ENCODE measurements at places on chromosomes 3 and 15. TPM values are rescaled to one million over a fixed set of nuclear protein-coding genes. Genes with fewer than 3 reads are reported as not detected.
A peak's percentile ranks its signal among the peaks of the same experiment; 100 is the strongest.

- no peak overlapping the region for H3K4me3 ChIP-seq
- no peak for DNase-seq
- H3K27ac ChIP-seq, result no peak overlapping the region
- H3K27me3 ChIP-seq, result peaks cover 7% of the 10 kb centered on the region
Observed at GRCh38 chr15:73889053-73889761, 15.8 kb downstream of the TBC1D21 start.

DNA sequence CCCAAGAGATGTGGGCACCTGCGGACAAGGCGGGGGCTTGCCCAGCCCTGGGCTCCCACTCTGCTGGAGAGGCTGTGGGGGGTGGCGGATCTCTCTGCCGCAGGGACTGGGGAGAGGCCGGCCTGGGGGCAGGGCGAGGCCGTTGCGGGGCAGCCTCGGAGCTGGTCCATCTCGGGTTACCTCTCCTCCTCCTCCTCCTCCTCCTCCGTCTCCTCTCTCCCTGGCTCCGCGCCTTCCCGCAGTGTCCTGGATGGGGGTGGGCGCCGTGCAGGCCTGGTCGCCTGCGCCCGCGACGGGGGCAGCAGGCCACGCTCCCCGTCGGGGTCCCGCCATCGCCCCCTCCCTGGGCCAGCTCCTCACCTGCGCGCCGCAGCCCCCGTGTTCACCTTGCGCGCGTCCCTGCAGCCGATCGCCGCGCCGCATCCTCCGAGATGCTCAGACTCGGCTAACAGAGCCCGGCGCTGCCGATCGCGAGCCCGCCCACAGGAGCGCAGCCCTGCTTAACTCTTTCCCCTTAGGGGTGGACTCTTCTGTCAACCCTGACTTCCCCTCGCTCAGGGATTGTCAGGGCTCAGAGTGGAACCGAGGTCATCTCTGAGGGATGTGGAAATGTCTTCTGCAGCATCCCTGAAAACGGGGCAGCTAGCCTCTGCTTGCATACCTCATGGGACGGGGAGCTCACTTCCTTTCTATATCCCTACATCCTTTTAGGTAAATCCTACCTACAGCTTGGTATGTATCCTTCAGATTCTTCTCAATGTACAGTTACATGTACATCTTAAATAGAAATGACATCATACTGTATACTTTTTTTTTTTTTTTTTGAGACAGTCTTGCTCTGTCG lies at the start of gene PRRT3:
PRRT3 (minus strand) TSS at position 447 of the 844 bp plus-strand sequence. CDS start 2,293 bp downstream, outside the sequence.
- no peaks in the 10 kb centered on the region for H3K27me3 ChIP-seq
- H3K27ac ChIP-seq, result no peak within 1 kb of the TSS
- peak; percentile 74 for DNase-seq
- H3K36me3 ChIP-seq, result peaks cover 9% of the 10 kb centered on the region
- peak within 1 kb of the TSS; percentile 77 for H3K4me3 ChIP-seq

DNA sequence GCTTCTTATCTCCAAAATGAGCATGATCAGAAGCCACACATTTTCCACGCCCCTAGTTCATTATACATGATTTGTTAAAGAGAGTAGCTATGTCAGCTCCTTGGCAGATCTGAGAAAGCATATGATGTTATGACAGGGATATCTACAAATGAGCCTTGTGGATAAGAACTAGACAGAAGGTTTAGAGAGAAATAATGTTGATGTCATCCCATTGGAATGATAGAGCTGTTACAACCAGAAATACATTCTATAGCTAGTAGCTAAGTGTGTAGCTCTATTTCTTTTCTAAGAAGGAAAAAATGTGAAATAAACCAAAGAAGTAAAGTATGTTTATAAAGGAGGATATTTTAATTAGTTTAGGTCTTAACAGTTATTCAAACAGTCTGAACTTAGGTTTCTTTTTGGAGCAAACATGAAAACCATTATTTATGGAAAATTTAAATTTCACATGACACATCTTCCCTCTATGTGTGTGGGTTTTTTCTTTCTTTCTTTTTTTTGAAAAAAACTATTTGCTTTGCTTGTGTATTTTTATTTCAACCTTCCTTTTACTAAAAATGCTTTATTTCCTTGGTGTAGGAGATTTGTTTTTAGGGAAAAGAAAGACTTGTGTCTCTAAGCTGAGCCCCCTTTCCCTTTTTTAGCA lies 167.7 kb downstream of the GHSR start:
- no peaks in the 10 kb centered on the region for H3K27me3 ChIP-seq
- H3K27ac ChIP-seq, result no peak overlapping the region

DNA sequence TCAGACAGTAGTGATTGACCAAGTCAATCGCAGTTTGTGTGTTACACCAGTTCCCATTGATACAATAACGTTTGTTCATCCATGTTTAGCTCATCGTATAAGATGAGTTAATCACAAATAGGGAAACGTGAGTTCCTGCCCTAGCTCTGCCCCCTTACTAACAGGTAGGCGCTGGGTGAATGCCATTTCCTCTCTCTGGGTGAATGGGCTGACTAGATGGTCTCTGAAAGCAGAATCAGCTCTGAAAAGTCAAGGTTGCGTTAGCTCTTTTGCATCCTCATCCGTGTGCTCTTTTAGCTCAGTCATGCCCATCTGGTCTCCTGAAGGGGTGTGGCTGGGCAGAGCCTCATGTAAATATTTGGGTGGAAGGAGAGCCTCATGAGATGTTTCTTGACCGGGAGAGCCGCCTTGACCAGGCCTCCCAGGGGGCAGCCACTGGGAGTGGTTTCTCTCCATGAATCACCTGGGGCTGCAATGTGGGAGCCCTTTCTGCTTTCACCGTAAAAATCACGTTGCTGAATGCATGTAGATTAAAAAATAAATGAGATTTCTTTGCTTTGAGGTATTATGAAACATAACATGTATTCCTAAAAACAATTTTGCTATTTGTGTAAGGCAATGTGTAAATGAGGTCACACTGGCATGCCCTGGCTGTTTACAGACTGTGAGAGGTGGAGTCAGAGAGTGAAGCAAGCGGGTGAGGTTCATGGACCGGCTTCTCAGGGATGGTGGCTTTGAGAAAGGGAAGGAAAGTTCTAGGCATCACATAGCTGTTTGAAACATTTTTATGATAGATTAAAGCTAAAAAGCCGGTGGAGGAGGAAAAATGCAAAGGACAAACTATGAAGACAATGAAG lies 108.4 kb upstream of the RASGRP1 start:
- H3K27me3 ChIP-seq, result no peaks in the 10 kb centered on the region
- no peaks in the 10 kb centered on the region for H3K36me3 ChIP-seq
- H3K27ac ChIP-seq, result peak overlapping the region; percentile 85
- H3K4me1 ChIP-seq, result peaks cover 75% of the 10 kb centered on the region

DNA sequence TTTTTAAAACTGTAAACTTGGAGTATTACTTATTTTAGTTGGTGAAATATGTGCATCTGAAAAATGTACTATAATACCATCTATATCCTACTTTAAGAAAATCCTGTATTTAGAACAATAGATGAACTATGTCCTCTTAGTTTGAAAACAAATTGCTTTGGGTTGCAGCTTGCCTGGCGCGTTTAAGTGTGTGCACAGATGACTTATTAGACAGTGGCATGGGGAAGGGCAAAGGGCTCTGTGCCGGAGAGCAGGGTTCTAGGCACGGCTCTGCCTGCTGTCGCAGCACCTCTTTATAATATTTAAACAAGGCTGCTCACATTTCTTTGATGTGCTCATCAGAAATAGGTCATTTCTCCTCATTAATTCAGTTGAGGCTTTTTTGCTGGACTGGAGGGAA lies 10.0 kb downstream of the PXK start:
- H3K36me3 ChIP-seq, result peaks cover 8% of the 10 kb centered on the region
- H3K27me3 ChIP-seq, result no peaks in the 10 kb centered on the region
- no peak overlapping the region for H3K27ac ChIP-seq
- H3K4me3 ChIP-seq, result no peak overlapping the region
- DNase-seq, result no peak
- H3K4me1 ChIP-seq, result no peaks in the 10 kb centered on the region

- H3K27ac ChIP-seq, result no peak overlapping the region
- H3K36me3 ChIP-seq, result no peaks in the 10 kb centered on the region
- DNase-seq, result no peak
Observed at GRCh38 chr15:60605879-60606307, 127.0 kb upstream of the ICE2 start.

DNA sequence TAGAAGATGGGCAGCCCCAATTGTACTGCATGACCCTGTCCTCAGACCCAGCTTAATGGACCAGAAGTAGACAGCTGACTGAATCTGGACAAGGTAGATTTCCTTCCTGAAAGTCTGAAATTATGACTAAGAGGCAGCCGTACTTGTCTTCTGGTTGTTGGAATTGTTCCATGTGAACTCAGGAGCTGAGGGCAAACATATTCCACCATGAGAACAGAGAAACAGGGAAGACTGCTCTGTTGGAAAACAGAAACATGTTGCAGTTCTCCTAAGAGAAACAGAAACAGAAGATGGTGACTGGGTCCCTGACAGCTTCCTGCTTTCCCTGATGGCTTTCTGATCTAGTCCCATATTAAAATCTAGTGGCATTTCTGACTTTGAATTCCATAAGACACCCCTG lies 24.1 kb downstream of the POPDC2 start:
- no peaks in the 10 kb centered on the region for H3K27me3 ChIP-seq
- H3K4me3 ChIP-seq, result no peak overlapping the region
- H3K4me1 ChIP-seq, result peaks cover 11% of the 10 kb centered on the region
- no peak for DNase-seq
- no peaks in the 10 kb centered on the region for H3K36me3 ChIP-seq
- H3K27ac ChIP-seq, result no peak overlapping the region

DNA sequence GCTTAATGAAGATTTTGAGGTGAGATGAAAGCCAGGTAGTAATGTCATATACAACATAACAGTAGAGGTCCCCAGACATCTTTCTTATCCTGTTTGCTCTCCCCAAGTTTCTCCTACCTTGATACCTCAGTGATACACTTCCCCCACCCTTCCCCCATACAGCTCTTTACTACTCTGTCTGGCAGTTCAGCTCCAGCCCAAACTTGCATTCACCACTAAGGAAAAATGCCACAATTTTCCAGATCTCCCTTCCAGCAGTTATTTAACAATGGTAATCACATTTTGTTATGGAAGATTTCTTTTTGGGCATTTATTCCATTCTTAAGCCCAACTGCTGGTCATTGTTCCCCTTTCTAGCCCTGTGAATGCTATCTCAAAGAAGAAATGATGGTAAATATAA lies 34.9 kb upstream of the ITGA11 start:
- no peak overlapping the region for H3K27ac ChIP-seq
- H3K36me3 ChIP-seq, result no peaks in the 10 kb centered on the region
- no peaks in the 10 kb centered on the region for H3K27me3 ChIP-seq
- no peaks in the 10 kb centered on the region for H3K4me1 ChIP-seq

DNA sequence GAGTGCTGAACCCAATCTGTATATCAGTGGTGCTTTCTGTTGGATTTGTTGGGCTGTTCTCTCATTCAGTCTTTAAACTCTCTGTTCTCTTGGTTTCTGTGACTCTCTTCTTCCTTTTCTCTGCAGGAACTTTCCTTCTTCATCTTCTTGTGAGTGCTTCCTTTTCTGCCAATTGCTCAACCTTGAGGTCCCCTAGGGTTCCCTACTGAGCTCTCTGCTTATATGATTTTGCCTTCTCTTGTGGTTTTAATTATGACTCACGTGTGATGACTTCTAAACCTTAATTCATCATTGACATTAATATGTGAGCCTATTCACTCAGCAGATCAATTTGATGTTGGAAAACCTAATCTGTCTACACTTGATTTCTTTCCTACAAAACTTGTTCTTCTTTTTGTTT lies 39.4 kb downstream of the MOBP start:
- H3K4me3 ChIP-seq, result no peak overlapping the region
- no peak for DNase-seq
- no peak overlapping the region for H3K27ac ChIP-seq
- H3K36me3 ChIP-seq, result no peaks in the 10 kb centered on the region
- peaks cover 20% of the 10 kb centered on the region for H3K27me3 ChIP-seq
- H3K4me1 ChIP-seq, result peaks cover 2% of the 10 kb centered on the region

GRCh38 chr3:25041871-25042584 lies 386.0 kb upstream of the RARB start:
- H3K27ac ChIP-seq, result no peak overlapping the region
- H3K36me3 ChIP-seq, result no peaks in the 10 kb centered on the region
- no peak for DNase-seq

DNA sequence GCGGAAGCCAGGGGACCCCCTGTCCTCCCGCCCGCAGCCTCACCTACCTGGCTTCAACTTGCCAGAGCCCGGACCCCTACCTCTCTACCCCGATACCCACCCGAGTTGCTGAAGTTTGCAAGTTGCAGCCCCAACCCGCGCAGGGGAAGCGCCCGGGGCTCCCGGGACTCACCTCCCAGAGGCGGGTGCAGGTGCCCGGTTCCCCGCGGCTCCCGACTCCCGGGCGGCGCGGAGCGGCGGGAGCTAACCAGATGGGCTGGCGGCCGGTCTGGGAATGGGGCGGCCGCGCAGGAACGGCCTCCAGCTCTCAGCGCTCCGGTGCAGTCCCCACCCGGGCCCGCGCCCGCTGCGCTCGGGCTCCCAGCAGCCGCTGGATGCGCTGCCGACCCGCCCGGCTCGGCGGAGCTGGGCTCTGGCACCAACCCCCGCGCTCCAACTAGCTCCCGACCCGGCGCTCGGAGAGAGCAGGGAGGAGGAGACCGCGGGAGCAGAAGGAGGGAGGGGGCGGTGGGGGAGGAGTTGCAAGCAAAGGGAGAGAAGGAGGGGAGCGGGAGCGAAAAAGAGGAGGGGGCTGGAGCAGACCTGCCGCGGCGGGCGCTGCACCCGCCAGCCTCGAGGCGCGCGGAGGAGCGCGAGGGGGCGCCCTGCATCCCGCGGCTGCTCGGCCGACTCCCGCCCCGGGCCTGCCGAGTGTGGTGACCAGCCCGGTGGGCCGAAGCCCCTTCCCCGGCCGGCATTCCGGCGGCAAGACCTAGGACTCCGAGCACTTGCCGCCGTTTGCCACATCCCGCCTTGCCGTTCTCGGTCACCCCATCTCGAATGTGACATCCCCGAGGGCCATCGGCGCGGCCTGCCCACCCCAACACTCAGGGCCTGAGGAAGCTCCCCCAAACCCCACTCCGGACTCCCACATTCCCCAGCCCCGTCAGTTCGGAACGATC lies at the start of gene SEMA5B:
SEMA5B (minus strand) TSS at position 472 of the 941 bp plus-strand sequence. CDS start 66,500 bp downstream, outside the sequence.
- H3K4me1 ChIP-seq, result peaks cover 24% of the 10 kb centered on the region
- DNase-seq, result no peak
- H3K4me3 ChIP-seq, result peak within 1 kb of the TSS; percentile 58
- no peak within 1 kb of the TSS for H3K27ac ChIP-seq
- no peaks in the 10 kb centered on the region for H3K36me3 ChIP-seq

GRCh38 chr3:16337856-16338540 lies 73.0 kb downstream of the OXNAD1 start:
- peaks cover 41% of the 10 kb centered on the region for H3K4me1 ChIP-seq
- peaks cover 49% of the 10 kb centered on the region for H3K36me3 ChIP-seq
- no peak for DNase-seq
- no peak overlapping the region for H3K4me3 ChIP-seq
- H3K27ac ChIP-seq, result peak overlapping the region; percentile 47

GRCh38 chr3:41202834-41203345 lies 3.6 kb downstream of the CTNNB1 start:
- no peak for DNase-seq
- no peaks in the 10 kb centered on the region for H3K36me3 ChIP-seq
- peaks cover 25% of the 10 kb centered on the region for H3K4me1 ChIP-seq
- no peaks in the 10 kb centered on the region for H3K27me3 ChIP-seq
- no peak overlapping the region for H3K4me3 ChIP-seq

HTR3E gene
- not detected for total RNA-seq

CELF6 gene
- total RNA-seq, result 2.4 TPM

IL16 gene
- 168 TPM for total RNA-seq

LRRC58 gene
- total RNA-seq, result 16.6 TPM

PRR20G gene
- not detected for total RNA-seq

FYCO1 gene
- 17.4 TPM for total RNA-seq

CHD2 gene
- 660 TPM for total RNA-seq

MAP1A gene
- total RNA-seq, result 1.5 TPM

SAMD7 gene
- total RNA-seq, result not detected

MB21D2 gene
- total RNA-seq, result 0.78 TPM

Measured in CD4-positive, alpha-beta T cell (primary cell).